Hypothalamus (tissue), 51 donors: ENCODE measurements at places on chromosomes 7 and 10.

DNA sequence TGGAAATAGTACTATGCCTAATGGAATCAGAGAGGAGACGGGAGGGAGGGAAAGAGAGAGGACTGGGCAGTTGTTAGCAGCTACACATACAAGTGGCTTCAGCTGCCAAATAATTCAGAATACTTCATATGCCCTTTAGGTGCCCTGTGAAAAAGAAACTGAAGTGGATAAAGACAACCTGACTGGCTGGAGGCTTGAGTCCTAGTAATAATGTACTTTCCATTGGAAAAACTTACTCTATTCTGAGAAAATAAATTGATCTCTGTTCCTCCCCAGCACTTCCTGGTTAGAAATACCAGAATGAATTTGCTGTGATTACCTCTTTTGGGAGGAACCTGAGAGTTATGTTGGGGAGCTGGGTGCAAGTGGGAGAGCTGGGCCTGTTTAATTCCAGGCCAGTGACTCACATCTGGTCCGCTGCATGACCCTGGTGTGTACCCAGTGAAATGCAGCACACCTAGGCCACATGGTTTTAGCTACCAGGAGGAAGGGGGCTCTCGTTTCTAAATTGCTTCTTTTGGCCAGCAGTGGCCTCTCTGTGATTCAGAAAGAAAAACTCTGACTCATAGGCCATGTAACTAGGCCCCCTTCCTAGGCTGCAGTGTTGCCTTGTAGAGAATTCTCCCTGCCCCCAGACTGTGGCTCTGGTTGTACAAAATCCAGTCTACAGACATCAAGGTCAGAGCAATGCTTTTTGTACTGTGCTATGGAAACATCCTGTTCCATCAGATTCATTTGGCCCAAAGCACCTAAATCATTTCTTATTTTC, 6.5 kb downstream of the AGFG2 start:
- no peak for DNase-seq

- no peak for DNase-seq
These were observed 103.0 kb upstream of the LSM8 start for GRCh38 chr7:118080947-118081346.

GRCh38 chr7:139743967-139744767, 33.6 kb downstream of the HIPK2 start:
- DNase-seq, result no peak

- DNase-seq, result no peak
These were observed 215.6 kb downstream of the ELFN1 start for GRCh38 chr7:1885465-1886226.

DNA sequence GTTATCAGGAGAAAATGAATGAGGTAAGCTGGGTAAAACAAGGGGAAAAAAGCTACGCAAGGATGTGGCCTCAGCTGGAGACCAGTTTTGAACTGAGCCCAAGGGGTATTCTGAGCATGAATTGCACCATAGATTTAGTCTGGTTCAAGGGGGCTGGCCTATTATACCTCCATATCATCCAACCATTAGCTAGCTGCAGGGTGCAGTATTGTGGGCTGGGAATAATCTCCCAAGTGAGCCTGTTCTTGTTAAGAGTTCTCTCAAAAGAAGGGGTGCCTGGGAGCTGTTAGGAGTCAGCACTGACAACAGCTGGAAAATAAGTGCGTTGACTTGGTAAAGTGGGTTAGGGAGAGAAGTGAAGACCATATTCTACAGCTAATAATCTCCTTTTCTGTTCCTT, 8.0 kb downstream of the TAS2R16 start:
- DNase-seq, result no peak

GRCh38 chr10:99279626-99280111, 44.0 kb upstream of the HPSE2 start:
- DNase-seq, result no peak

DNA sequence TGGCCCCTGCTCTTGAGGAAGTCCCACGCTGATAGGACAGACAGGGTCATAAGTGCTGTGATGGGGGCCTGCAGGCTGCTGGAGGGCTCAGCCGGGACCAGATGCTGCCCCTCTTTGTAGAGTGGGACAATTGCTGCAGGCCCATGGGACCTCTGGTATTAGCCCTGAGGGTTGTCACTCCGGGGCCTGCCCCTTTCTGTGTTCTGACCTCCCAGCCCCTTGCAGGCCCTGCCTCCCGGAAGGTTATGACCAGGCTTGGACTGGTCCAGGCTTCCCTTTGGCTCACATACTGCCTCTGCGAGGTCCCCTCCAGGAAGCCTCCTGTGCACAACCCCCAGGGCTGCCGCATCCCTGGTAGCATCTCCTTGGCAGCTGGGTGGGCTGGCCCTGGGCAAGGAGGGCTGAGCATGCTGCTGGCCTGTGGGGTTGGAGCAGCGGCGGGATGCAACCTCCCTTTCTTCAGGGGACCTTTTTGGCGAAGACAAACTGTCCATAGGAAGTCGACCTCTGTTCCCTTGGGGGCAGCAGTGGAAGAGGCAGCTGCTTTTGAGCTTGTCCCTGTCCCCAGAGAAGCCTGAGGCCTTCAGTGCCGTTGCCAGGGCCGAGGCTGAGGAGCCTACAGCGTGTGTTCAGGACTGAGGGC, 8.8 kb downstream of the LIMK1 start:
- no peak for DNase-seq

DNA sequence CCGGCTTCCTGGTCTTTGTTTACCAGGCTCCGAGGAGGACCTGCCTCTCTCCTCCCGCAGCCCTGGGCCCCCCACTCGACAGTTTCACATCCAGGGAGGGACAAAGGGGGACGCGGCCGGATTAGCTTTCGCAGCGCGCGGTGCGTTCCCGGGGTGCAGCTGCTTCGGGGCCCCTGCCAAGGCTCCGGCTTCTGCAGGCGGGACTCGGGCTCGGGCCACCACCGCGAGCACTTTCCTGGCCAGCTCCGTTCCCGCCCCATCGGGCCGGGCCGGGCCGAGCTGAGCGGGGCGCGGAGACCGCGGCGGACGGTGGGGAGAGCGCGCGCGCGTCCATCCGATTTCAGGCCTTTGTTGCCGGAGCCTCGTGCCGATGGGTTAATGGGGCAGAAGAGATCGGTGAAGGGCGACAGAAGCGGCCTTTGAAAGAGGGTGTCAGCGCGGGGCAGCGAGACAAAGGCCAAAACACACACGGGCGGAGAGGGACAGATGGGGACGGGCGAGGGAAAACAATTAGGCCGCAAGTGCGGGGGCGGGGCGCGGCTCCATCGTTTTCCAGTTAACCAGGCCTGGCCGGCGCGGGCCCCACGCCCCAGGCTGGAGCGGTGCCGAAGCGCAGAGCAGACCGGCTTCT, 8.5 kb upstream of the UNCX start:
- no peak for DNase-seq

GRCh38 chr7:15113752-15114151, 211.2 kb upstream of the DGKB start:
- DNase-seq, result no peak

DNA sequence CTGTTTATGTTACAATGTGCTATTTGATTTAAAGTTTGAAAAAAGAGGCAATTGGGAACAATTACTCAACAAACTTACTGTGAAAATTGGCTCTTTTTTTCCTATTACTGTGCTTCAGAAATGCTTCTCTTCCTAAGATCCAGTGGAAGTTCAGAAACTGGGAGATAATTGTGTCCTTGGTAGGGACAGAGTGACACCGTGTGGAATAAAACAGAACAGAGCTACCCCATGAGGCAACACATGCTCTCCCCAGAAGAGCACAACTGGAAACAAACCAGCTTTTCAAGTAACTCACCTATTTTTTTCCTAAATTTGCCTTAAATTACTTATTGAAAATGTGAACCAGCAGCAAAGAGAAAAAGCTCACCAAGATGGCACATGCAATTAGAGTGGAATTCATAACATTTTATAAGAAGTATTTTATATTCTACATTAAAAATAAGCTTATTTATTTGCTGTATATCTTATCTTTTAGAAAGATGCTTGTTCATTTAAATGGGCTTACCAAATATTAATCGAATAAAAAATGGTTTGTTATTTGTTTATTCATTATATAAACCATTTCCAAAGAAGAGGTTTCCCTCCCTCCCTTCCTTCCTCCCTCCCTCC, 346.1 kb upstream of the ANKRD30A start:
- DNase-seq, result no peak

GRCh38 chr10:111766464-111766863, 417.1 kb downstream of the GPAM start:
- no peak for DNase-seq

DNA sequence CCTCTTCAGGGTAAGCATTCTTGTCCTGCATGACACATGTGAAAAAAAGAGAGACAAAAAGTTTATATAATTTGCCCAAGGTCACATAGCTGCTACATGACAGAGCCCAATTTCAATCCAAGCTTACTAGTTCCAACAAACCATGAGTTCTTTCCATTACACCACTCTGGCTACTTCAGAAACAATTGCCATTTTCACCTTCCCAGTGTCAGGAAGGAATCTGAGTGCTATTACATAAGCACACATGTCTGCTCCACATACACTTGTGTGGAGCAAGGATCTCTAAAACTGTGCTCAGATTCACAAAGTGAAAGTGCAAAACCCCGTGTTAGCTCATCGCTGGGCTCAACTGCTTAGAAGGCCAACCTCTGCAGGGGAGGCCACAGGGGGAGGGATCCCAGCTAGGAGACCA, 356.2 kb upstream of the NFE2L3 start:
- no peak for DNase-seq

DNA sequence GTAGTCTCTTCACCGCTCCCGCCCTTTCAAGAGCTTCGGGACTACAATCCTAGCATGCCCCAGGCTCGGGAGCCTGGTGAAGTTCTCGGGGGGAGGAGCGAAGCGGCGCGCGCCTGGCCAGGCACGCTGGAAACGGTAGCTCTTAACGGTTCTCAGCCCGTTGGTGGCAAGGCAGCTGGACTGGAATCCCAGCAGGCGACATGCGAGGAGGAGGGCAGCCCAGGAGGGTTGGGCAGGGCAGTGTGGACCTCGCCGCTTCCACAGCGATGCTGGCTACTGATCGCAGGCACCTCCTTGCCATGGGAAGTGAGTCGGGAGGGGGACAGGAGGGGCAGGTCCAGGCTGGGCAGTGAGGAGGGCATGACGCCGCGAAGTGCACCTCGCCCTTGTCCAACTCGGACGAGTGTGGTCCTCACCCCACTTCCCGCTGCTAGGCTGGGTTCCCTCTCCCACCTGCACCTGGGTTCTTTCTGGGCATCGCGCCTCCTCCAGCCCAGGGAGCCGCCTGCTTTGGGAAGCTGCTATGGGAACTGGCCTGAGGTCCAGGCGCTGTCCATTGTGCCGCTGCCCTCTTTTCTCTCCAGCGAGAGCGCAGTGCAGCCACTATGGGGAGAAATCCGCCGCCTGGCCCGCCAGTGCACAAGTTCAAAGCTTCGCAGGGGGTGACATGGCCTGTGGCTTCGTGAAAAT, 367.8 kb upstream of the NUPR2 start:
- DNase-seq, result no peak

DNA sequence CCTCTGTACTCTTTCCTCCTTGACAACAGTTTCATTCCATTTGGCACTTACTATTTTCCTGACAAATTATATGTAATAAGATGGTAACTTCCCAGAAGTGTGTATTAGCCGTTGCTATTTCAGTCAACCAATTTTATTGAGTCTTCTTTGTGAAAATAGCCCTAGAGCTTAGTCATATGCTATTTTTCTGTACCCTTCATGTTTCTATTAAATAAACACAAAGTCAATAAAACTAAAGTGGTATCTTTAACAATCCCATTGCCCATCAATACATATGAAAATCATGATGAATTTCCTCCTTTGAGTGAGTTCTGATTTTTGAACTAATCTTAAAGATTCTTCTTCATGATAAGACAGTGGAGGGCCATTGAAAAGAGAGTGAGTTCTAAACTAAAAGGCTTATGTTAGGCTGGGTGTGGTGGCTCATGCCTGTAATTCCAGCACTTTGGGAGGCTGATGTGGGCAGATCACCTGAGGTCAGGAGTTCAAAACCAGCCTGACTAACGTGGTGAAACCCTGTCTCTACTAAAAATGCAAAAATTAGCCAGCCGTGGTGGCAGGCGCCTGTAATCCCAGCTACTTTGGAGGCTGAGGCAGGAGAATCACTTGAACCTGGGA, 5.9 kb upstream of the MYPN start:
- no peak for DNase-seq

DNA sequence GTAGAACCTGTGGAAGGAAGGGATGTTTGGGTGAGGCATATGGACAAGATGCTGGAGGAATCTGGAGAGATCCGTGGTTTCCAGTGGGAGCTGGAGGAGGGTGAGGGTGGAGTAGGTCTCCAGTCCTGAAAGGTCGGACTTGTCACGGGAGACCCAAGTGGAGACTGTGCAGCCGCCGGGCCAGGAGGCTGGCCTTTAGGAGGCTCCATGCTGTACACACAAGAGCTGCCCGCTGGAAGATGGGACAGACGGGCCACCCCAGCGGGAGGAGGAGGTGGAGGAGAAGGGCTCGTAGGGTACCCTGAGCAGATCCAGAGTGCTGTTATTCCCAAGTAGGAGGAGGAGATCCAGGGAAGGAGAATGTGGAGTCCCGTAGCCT, 106.7 kb downstream of the NKX6-2 start:
- no peak for DNase-seq

- no peak for DNase-seq
These were observed 8.1 kb downstream of the GDF2 start for GRCh38 chr10:47330366-47330765.

- no peak for DNase-seq
These were observed 13.1 kb upstream of the ZMIZ2 start for GRCh38 chr7:44735403-44736165.

- DNase-seq, result no peak
These were observed 168.2 kb downstream of the CACNA2D1 start for GRCh38 chr7:82275342-82275741.

GRCh38 chr7:114365791-114366190, 48.8 kb upstream of the FOXP2 start:
- DNase-seq, result no peak

DNA sequence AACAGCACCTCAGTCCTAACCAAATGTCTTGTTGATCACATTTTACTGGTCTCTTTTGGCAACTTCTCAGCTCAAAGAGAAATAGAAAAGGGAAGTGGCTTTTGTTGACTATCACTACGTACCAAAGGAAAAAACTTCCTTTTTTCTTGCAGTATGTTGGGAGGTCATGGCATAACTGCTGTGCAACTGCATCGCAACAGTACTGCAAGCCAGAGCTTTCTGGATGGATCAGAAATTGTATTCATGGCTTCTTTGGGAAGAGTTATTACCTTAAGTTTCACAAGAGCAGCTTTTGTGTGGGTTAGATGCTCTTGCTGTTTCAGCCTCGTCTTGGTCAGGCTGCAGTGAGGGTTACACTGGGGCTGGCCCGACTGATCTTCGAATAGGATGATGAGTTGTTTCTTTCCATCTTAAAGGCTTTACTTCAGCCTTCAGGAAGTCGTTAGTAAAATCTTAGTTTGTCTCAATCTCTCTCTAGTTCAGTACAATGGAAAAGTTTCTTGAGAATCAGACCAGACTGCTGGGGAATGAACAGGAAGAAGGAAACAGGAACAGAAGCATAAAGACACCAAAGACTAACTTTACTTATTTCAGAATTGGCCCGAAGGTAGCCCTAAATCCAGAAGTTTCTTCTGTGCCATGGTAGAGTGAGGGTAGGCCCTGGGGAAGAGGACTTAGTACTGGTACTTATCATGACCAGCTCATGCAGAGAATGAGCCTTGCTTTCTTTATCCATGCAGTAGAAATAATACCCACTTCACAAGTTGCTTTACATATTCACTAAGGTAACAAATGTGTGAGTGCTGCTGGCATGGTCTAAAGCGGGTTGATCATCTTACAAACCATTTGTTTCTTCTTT, 153.6 kb downstream of the CELF2 start:
- DNase-seq, result no peak
